ENCODE measurements at places on chromosomes 7 and 10.

DNA sequence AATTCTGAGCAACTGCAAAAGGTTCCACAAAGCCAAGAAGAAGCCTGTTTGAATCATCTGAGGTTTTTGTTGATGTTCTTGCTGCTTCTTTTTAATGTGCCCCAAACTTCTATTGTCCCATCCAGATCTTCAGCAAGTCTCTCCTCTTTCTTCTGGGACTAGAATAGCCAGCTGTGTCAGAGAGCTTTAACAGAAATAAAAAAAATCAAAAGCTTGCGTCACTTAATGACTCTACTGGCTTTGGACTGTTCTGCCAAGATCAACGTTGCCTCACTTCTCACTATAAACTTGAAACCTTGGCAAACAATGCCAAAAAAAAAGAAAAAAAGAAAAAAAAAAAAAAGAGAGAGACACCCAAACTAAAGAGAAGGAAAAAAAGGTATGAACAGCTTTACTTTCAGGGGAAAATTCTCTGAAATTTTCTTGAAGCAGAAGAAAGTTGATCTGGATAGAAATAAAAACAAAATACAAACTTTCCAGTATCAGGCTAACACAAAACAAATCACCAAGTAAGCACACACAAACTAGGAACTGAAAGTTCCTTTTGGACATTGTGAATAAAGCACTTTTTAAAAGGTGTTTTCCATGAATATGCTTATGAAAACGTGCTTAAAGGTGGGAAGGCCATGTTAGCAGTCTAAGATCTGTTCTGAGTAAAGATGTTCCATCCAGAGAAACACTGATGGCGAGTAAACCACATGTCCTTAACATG, 14.8 kb downstream of the USP54 start:
- no peak for DNase-seq

DNA sequence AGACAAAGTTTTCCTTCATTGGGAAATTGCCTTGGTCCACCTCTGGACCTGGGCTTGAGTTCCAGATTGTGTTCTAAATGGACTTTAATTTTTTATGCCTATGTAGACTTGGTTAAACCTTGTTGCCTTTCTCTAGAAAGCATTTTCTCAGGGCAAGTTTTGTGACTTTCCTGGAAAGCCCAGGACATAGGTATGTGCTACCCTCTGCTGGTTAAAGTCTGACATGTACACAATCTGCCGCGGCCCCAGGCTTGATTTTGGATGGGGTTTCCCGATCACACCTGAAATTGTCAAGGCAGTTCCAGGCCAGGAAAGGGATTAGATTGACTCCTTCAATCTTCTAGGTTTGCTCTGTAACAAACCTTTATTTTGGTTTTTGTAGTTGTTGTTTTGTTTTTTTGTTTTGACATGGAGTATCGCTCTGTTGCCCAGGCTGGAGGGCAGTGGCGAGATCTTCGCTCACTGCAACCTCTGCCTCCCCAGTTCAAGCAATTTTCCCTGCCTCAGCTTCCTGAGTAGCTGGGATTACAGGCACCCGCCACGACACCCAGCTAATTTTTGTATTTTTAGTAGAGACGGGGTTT, 14.1 kb upstream of the AKR1B10 start:
- no peak for DNase-seq

GRCh38 chr7:7138897-7139296, 43.4 kb upstream of the C1GALT1 start:
- no peak for DNase-seq

GRCh38 chr7:21617916-21618390, 75.1 kb downstream of the DNAH11 start:
- peak; percentile 94 for DNase-seq

DNA sequence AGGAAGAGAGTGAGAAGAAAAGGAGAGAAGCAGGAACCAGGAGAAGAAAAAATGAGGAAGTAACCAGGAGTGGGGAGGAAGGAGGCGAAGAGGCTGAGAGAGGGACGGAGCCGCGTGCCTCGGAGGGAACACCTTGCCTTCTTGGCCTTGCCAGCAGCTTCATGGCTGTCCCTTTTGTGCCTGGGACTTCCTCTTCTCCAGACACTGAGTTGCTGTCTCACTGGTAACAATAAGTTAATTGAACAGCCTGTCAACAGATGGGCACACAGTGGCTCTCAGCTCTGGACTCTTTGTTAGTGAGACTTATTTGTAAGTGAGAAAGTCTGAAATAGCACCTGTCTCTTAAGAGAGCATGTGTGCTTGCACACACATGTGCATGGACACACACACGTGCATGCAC, 83.2 kb downstream of the GATA3 start:
- DNase-seq: no peak

DNA sequence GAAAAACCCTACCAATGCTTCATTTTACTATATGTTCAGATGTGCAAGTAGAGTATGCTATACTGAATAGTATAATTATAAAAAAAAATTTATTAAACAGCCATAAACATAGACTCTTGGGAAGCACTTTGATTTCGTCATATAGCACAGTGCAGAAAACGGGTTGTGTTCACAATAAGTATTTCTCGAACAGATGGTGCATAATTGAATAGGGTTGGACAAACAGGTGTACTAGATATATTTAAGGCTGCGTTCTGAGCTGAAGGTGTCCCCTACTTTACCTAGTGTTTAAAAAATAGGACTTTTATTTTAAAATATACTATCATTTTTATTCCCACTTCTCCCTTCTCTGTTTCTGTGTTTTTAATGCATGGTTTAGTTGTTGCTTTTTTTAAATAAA, 841.5 kb downstream of the ANKRD7 start:
- DNase-seq: no peak

- DNase-seq: no peak
Measured at GRCh38 chr10:14371581-14371980, 40.9 kb upstream of the FRMD4A start.
